NCI-H226 (cell line): ENCODE measurements at places on chromosomes 7 and 10.

DNA sequence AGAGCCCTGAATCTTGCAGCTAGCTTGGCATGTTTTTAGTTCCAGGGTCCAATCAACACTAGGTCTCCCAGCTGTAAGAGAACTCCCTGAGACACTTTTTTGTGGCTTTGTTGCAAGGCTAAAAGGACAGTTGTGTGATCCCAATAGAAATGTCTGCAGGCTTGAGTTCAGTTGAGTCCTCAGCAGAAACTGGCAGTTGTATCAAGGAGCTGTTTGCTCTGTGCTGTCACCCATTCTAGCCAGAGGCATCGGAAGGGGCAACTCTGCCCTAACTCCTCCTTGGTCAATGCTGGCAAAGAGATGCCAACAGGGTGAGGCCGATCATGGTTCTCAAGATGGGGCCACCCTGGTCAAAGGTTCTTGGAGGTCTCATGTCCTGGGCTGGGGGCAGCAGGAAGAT, 224.1 kb downstream of the BUB3 start:
- DNase-seq: no peak

DNA sequence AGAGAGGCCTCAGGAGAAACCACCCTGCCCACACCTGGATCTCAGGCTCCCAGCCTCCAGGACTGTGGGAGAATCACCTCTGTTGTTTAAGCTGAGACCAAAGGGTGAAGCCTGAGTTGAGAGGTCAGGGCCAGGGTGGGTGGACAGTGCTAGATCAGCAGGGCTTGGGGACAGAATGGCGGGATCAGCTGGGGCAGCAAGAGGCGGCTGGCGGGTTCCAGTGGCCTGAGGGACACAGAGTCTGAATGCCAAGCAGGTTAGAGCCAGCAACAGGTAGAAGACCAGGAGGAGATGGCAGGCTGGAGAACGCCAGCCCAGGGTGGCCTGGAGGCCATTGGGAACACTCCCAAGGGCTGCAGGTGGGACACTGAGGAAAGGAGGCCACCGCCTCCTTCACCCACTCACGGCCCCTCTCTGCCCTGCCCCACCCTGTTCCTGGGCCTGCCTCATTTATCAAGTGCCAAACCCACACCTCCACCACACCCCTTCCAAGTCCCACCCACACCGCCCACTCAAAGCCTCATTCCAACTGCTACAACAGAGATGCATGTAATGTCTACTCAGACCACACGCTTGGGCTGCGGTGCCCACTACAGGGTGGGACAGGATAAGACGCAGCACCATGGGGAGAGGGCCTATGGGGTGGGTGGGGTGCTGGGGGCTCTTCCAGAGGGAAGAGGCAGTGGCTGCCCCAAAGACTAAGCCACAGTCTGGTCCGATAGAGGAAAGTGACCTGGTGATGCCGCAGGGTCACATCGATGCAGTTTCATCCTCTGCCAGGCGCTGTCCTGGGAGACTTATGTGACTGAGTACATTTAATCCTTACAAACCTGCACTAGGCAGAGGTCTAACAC, 173.9 kb downstream of the TNS3 start:
- peak; percentile 31 for DNase-seq

DNA sequence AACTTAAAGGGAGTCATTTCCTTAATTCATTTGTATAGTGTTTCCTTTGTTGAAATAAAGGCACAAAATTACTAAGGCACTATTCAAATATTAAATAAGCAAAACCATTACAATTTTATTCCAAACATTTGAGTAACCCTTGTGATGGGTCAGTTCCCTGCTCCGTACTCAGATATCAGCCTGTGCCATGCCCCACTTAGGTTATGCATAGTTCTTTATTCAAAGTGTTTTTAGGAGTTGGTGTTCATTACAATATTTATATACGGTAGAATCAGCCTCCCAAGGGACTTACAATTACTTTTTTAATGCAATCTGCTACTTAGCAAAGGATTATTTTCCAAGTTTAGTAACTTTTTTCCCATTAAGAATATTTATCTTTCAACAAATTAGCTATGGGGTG, 119.3 kb upstream of the SEMA3D start:
- no peak for DNase-seq

GRCh38 chr10:8056378-8056777, 1.9 kb downstream of the GATA3 start:
- no peak for DNase-seq

- DNase-seq: no peak
Observed at GRCh38 chr10:78483641-78484040, 450.0 kb downstream of the RPS24 start.

- DNase-seq: no peak
Observed at GRCh38 chr10:129707406-129708388, 240.7 kb downstream of the MGMT start.

- no peak for DNase-seq
Observed at GRCh38 chr7:149622444-149623210, 125.0 kb upstream of the ZNF746 start.

DNA sequence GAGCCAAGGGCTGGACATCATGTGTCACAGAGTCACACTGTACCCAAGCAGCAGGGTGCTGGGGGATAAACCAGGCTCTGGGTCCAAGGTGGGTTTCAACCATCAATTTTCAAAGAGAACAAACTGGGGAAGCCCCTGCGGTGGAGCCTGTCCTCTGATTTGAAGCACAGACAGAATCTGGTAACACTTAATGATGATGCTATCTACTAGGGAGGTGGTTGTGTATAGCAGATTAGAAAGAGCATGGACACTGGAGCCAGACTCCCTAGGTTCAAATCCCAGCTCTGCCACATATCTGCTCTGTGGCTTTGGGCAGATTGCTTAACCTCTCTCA, 204.9 kb upstream of the ZMIZ1 start:
- no peak for DNase-seq

DNA sequence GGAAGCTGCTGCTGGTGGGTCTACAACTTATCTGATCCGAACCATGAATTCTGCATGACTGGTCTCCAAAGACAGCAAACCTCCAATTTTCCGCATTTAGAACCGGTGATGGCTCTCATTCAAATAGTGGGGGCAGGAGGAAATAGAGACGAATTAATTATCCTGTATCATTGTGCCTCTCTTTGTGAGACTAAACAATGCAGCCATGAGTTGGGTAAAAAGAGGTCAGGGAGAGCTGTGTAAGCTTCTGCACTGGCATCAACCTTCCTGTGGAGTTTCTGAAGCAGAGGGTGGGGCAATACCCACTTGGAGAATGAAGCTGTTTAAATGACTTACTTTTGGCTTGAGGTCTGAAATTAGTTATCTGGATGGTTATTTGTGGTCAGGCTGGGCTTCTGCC, 266.4 kb downstream of the SORCS3 start:
- DNase-seq: no peak

DNA sequence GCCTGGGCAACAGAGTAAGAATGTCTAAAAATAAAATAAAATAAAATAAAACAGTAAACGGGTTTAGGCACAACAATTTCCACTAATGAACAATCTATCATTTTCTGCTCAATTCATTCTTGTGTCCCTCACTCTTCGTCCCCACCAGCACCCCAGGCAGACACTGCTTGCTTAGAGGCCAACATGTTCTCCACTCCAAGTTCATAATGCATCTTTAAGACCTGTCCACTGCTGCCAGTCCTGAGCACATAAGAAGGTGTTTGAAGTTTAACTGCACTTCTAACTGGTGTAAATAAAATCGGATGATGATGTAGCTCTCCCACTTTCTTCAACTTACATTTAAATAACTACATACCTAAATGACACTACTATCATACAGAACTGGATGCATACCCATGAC, 13.2 kb downstream of the PDLIM1 start:
- DNase-seq: no peak

DNA sequence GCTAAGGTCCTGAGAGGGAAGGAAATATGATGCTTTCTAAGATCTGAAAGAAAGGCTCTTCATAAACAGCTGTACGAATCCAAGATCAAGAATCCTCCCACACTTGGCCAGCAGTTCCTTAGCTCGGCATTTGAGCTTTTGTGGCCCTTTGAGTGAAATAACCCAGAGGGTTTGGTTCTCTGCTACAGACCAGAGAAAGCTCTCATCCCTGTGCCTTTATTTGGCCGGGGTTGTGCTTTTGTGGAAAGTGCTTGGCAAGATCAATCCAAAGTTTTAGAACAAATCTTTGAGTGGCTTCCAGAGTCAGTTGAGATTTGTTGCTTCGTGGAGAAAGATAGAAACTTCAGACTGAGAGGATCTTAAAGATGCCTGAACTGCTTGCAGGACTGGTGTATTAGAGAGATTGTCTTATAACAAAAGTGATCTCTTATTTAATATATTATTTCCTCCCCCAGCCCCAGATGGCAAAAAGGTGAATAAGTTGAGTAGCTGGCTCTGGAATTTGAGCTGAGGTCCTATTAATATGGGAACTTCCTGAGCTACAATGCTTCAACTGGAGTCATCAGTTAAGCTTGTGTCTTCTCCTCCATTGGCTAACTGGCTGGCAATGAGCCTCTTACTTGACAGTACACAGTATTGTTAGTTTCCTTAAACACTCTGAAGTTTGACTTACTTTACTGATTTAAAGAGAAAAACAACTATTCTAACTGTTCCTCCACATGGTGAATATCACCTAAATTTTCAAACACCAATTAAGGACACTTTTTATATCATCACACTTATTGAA, 687.3 kb downstream of the MAGI2 start:
- no peak for DNase-seq

- no peak for DNase-seq
Observed at GRCh38 chr10:127968027-127968441, 61.1 kb downstream of the PTPRE start.

DNA sequence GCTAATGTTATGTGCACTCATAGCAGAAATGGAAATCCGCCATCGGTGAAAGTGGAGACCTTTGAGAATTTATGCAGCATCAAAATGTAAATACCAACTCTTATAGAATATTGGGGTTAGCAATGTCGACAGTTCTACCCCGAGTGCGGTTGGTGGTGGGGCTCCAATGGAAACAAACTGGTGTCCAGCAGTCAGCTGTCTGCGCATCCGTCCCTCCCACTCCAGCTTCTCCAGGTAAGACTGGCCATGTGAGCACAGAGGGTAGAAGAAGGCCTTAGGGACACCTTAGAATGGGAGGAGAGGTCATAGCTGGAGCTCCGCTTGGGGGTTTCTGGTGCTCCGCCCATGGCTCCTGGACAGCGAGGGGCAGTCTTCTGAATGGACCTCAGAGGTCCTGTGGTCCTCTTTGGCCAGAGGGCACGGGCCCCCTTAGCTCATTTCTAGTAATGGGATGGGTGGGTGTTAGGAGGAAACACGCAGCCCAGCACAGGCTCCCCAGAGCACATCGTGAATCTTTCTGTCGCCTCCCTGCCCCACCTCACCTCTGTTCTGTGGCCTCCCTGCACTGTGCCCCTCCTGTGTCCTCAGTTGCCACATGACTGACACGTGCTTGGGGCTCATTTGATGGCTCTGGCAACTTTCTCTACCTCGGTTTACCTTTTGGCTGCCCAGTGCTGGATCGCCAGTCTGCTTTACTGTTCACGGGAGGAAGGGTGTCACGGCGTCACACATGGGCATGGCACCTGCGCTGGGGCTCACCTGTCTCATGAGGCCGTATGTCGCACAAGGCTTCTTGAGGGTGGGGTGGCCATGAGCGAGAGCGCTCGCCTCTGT, 50.0 kb downstream of the MGMT start:
- no peak for DNase-seq

DNA sequence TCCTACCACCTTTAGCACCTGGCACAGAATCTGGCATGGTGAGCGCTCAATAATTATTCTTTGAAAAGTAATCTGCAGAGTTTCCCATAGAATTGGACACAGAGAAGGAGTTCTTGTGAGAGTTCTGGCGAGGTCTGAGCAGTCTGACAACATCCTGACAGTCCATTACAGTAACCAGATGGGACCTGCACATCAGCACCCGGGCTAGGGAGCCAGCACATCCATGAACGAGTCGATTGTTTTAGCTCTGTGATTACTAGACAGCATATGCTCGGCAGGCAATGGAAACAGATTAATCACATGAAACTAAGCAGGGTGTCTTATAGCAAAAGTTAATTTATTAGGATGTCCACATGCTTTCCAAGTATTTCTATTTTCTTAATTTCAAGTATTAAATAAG, 96.7 kb downstream of the SEMA3D start:
- no peak for DNase-seq

DNA sequence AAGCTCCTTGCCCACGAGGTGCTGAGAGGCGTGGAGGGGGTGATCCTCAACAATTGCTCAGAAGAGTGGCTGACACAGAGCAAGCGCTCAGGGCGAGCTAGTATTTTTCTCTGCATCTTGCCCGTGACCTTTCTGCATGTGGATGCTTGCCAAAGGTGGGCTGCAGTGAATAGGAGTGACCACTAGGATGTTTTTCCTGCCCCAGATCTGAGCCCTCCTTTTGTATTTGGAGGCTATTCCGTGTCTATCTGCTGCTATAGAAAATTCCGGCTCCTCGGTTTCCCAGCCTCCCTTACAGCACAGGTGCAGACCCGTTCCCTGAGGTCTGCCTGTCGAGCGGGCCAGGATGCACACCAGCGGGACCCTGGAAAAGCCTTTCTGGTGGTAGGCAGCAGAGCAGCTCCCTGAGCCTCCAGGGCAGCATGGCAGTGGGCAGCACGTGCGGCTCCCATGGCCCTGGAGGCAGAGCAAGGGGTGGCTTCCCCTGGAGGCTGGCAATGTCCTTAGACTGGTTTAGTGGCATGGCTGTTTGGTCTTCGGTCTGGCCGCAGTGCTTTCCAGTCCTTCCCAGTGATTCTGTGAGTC, 145.1 kb upstream of the PCBD1 start:
- no peak for DNase-seq

DNA sequence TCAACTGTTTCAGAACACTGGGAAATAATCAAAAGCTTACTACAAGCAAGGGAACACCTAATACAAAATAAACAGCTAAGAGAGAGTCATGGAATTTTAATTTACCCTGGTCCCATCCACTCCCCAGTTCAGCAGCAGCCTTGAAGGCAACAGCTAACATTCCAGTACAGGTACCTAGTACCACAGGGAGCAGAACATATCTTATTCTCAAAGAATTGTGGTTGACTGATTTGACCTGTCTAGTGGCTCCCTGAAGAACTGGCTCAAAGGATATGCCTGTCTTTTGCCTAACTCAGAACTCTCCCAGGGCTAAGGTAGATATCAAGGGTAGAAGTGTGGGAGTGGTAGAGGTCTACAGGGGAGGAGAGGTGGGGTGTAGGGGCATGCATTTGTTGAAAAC, 32.3 kb downstream of the SMURF1 start:
- DNase-seq: peak; percentile 83
